ENCODE measurements at places on chromosomes 6 and 20.

- DNase-seq = no peak
Observed at GRCh38 chr6:10381133-10381829, 33.6 kb downstream of the TFAP2A start.

DNA sequence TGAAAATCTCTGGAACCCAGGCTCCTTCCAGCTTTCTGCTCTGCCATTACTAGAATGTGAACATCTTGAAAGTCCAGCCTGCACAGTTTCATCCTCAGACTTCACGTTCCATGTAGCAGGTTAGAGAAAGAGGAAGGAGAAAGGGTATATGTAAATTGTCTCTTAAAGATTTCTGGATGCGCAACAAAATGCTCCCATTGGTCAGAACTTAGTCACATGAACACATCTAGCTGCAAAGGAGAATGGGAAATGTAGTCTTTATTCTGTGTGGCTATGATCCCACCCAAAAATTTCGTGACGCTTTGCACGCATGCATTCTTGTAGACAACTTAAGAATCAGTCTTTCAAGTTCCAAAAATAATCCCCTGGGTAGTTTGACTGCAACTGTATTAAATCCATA, 46.4 kb upstream of the CHD6 start:
- DNase-seq = no peak

DNA sequence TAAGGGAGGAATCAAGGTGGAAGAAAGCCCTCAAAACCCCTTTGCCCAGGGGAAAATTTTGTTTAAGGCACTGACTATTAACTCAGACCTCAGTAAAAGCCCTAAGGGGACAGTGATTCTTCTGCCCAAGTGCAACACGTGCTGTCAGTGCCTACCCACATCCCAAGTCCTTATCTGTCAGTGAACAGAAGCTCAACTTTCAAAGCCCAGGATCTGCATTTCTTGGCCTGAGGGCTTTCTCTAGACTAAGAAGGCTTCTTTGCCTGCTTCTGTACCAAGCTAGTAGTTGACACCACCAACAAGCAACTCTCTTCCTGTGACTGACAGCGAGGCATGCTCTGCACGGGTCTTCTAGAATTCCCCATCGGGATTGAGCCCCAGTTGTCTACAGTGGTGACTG, 416.0 kb upstream of the SPTLC3 start:
- DNase-seq = no peak

- DNase-seq = no peak
Observed at GRCh38 chr6:129104560-129104959, 221.6 kb downstream of the LAMA2 start.

- DNase-seq = no peak
Observed at GRCh38 chr6:144087789-144088426, 7.5 kb downstream of the SF3B5 start.

DNA sequence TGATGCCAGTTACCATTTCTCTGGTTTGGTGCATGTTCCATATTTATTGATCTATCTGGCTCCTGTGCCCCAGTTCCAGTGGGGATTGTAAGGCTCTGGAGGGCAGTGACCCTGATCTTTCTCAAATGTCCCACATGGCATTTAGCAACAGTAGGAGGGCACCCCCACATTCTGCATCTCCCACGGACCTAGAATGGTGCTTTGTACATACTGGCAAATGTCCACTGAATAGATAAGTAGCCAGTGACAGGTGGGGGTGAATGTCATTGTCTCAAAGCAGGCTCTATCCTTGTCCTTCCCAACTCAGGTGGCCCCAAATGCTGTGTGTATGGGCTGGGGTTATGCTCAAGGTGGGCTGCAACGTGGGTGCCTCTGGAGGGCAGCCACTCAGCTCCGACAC, 84.2 kb downstream of the TMEM242 start:
- no peak for DNase-seq

- DNase-seq = no peak
Observed at GRCh38 chr6:169252505-169253189, 999 bp downstream of the THBS2 start.

DNA sequence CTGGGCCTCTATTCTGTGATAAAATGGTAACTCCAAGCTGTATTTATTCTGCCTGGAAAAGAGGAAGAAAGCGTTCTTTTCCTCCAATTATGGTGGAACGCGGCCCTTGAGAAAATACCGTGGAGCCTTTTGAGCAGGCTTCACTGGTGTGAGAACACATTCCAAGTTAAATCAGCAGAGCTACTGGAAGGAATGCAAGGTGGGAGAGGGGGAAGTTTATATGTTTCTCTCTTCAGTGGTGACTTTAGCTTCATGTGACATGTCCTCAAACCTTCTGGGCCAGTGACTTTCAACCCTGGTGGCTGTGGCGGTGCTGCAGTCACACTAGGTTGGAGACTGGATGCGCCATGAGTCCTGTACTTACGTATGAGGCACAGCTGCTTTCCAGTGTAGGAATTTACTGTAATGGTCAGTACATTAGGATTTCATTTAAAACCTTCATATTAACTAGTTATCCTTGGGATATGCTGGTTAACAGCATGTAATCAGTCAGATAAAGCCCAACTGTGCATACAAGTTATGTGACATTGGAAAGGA, 221.7 kb downstream of the ARID1B start:
- DNase-seq = no peak

DNA sequence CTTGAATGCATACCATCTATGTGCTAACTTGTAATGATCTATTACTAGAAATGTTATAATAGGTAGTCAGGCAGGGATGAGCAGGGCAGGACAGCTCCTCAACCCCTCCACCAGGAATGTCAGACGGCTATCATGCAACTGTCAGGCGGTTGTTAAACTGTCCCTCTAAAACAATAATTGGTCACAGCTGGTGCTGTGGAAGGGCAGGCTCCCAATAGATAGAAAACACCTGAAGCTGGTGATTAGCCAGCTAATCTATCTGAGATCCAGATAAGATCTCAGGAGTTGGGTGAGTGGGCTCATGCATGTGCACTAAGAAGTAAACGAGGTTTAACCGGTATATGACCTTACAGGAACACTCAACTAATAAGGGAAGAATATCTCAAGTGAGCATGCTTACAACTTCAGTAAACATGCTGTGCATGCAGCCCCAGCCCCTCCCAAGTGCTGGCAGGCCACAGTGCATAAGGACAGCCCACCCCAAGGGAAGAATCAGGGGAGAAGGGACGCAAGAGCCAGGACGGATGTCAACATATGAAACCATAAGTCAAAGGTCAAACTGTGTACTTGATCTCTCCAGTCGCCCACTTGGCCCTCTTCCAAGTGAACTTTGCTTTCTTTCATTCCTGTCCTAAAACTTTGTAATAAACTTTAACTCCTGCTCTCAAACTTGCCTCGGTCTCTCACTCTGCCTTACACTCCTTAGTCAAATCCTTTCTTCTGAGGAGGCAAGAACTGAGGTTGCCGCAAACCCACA, 566.2 kb upstream of the NRSN1 start:
- DNase-seq = no peak

GRCh38 chr6:6052216-6052615, 45.5 kb upstream of the NRN1 start:
- DNase-seq = no peak

- peak; percentile 78 for DNase-seq
Observed at GRCh38 chr6:32153564-32154513, at the start of gene PPT2. Gene PPT2, plus strand, starts transcription at chr6:32154141. Its CDS starts 454 bp downstream, at chr6:32154595.

- no peak for DNase-seq
Observed at GRCh38 chr6:132843316-132844035, 29.1 kb downstream of the RPS12 start.

DNA sequence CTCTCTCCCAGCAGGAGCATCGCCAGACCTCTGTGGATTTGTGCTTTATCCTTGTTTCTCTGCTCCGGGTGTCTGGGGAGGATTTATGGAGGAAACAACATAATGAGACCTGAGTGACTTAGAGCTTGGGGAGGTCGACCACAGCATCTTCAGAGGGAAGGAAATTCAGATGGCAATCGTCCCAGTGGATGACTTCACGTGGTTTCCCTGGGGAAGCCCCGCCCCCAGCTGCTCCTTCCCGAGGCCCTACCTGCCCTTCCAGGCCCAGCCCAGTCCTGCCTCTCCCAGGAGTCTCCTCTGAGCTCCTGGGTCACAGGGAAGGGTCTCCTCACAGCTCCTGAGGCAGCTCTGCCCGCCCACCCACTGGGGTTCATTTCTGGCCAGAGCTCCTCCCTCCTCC, 430.3 kb upstream of the SULF2 start:
- no peak for DNase-seq

GRCh38 chr6:38279423-38279822, 360.3 kb downstream of the BTBD9 start:
- no peak for DNase-seq

GRCh38 chr20:36824142-36824940, 50.8 kb upstream of the DSN1 start:
- no peak for DNase-seq

GRCh38 chr6:25689966-25690365, 38.0 kb downstream of the SCGN start:
- DNase-seq = no peak

DNA sequence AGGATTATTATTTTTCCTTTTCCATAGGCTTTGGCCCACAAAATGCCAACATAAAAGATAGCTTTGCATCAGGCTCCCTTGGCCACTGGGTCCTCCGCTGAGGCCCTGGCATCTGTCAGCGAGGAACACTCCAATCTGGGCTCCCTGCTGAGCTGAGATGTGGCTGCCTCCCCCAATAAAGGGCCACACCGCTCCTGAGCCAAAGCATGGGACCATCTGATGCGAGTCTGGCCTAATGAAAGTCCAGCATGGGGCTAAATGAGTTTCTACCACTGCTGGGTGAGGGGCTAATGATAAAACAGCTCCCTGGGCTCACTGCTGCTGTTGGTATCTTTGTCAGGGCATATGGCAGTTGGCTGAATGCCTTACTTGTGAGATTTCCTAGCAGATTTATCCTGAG, 817.5 kb upstream of the SLC35B3 start:
- no peak for DNase-seq

- DNase-seq = no peak
Observed at GRCh38 chr6:53144802-53145201, 3.8 kb downstream of the GCM1 start.

GRCh38 chr6:9373308-9373707, 938.0 kb upstream of the SLC35B3 start:
- no peak for DNase-seq

DNA sequence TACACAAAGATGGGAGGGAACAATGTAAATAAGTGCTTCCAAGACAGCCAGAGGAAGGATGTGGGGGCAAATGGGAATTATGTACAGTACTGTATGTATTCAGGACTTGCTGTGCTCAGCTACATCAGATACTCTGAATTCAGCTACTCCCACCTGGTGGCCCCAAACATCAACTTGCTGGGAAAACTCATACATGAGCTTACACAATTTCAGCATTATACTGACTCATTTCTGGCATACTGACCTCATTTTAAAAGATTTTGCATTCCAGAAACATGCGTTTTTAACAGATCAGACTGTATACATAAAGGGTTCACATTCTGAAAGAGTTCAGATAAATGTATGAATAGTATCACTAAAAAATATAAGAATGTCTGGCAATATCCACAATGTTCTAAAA, 59.7 kb downstream of the GPX5 start:
- DNase-seq = no peak

GRCh38 chr20:57503035-57503658, 21.8 kb downstream of the CTCFL start:
- no peak for DNase-seq

- DNase-seq = no peak
Observed at GRCh38 chr20:20814685-20815084, 102.2 kb upstream of the RALGAPA2 start.

DNA sequence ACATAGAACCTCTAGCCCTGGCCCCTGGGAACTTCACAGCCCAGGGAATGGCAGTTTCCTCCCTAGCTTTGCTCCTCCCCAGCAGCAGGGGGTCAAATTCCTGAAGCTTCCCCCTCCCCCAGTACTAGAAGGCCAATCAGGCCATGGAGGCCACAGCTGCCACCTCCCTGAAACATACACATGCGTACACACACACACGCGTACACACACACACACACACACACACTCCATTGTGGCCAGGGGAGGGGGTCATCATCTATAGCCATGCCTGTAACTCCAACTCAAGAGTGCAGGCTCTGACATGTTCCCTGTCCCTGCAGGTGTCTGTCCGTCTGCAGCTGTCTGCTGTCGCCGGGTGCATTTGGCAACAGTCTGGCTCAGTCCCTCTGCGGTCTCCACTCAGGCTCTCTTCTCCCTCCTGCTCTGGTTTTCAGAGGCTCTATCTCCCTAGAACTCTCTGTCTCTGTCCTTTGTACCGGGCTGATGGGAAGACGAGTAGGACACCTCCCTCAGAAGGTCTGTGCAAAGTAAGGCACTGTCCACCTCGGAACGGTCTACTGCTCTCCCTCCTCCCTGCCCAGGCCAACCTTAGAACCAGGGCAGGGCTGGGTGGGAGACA, 1.4 kb downstream of the LRFN2 start:
- no peak for DNase-seq

GRCh38 chr6:160029525-160029924, 60.6 kb downstream of the IGF2R start:
- no peak for DNase-seq

DNA sequence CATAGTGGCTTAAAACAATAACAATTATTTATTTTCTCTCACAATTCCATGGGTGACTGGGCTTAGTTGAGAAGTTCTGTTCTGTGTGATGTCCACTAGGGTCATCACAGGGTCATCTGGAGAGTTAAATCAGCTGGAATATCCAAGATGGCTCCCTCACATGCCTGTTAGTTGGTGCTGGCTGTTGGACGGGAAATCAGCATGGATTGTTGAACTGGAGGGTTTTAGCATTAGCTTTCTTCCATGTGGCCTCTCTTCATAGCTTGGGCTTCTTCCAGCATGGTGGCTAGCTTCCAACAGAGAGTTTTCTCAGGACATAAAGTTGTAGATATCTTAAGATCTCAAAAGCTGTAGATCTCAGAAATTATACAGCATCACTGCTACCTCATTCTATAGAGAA, 19.6 kb downstream of the MARCKS start:
- no peak for DNase-seq

DNA sequence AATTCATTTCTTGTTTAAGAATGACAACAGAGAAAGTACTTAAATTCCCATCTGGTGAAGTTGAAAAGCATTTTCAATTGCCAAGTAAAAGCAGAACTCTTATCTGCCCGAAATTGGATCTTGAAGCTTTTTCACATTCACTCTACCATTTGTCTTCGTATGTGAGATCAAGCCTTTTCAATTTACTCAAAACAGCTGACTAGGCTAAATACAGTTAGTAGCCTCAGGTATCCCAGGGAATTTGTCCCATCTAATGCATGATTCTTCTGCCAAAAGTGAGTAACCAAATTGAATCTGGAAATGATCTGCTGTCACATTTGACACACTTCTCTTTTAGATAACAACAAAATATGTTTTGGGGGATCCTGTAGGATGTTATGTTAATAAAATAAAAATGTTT, 596.8 kb upstream of the HS3ST5 start:
- no peak for DNase-seq
